ENCODE measurements at places on chromosomes 12 and 14.

- no peak for DNase-seq
Observed at GRCh38 chr14:50360851-50361250, 35.8 kb downstream of the CDKL1 start.

- DNase-seq: no peak
Observed at GRCh38 chr14:93185349-93185720, 218 bp downstream of the LYSET start.

DNA sequence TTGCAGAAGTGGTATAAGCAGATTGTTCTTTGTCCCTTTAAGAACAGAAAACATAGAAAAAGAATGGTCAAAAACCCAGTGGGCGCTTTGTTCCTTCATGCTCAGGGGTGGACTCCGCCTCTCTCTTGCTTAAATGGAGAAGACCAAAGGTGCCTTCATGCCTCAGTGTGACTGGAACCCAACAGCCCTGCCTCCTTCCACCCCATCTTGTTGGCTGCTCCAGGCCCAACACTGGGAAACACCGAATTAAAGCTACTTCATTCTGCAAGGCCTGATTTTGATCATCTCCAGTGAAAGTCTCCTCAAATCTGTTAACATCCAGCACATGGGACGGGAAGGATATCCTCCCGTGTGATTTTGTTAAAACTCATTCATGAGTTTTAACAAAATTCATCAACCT lies 103.7 kb downstream of the BCL11B start:
- DNase-seq: no peak

DNA sequence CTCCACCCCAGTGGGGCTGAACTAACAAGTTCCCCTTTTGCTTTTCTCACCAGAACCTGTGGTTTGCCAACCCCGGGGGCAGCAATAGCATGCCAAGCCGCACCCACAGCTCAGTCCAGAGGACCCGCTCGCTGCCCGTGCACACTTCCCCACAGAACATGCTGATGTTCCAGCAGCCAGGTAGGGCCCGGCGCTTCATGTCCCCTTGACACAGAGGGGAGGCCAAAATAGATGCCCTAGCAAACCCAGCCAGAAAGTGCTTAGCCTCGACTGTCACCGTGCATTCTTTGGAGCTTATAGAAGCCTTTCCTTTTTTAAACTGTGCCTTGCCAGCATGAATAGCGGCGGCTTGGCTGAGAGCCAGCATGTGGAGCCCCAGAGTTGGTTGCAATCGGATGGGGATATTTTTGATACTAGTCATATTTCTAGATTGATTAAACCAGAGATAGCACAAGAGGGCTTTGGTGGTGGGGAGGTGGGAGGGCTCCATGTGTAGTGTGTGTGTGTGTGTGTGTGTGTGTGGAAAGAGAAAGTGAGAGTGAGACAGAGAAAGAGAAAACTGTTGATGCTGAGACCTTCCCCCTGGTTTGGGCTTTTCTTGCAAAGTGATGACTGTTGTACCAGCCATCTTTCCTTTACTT lies 126.1 kb downstream of the GCH1 start:
- no peak for DNase-seq

GRCh38 chr14:96567289-96567899 lies 65.2 kb downstream of the PAPOLA start:
- no peak for DNase-seq

DNA sequence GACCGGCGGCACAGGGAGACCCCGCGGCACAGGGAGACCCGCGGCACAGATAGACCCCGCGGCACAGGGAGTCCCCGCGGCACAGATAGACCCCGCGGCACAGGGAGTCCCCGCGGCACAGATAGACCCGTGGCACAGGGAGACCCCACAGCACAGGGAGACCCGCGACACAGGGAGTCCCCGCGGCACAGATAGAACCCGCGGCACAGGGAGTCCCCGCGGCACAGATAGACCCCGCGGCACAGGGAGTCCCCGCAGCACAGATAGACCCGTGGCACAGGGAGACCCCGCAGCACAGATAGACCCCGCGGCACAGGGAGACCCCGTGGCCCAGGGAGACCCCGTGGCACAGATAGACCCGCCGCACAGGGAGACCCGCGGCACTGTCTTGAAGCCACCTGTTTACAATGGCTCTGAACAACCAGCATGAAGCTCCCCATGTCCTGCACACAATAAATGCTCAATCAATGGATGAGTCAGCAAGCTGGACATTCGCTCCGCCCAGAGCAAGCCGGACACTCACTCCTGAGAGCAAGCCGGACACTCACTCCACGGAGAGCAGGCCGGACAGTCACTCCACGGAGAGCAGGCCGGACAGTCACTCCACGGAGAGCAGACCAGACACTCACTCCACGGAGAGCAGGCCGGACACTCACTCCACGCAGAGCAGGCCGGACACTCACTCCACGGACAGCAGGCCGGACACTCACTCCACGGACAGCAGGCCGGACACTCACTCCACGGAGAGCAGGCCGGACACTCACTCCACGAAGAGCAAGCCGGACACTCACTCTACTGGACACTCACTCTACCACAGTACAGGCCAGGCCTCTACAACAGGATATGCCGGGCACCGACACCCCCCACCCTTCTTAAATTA lies 121.9 kb downstream of the RFLNA start:
- no peak for DNase-seq

GRCh38 chr12:85775091-85775490 lies 61.1 kb downstream of the RASSF9 start:
- no peak for DNase-seq

- DNase-seq: no peak
Observed at GRCh38 chr12:120394483-120395367, 25.8 kb upstream of the MSI1 start.

DNA sequence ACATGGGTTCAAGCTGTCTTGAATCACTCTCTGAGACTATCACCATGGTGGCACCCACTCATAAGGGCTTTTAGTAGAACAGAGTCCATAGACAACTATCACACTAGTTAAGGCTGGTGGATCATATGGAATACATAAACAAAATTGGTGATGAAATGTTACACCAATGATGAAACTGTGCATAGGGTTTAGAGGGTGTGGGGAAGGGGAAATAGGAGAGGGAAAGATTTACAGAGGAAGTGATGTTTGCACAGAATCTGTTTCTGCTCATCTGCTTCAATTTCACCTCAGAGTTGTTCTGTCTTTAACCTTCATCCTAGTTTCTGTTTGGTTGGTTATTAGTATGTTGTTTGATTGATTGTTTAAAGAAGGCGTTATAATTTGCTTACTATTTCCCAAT lies 2.4 kb upstream of the RXYLT1 start:
- DNase-seq: no peak

All from HEK293T (cell line).